G401 (cell line): ENCODE measurements at places on chromosomes 3 and 15. TPM values are rescaled to one million over a fixed set of nuclear protein-coding genes. Genes with fewer than 3 reads are reported as not detected.

PPP1R14D gene
- total RNA-seq: not detected in 2 replicates

ACTRT3 gene
- total RNA-seq: 2.7 and 3.8 TPM in 2 replicates

CPNE9 gene
- total RNA-seq: 0.80 and 3.9 TPM in 2 replicates

SEMA3G gene
- 0.10 and 0.98 TPM in 2 replicates for total RNA-seq

CHSY1 gene
- 9.5 and 11.0 TPM in 2 replicates for total RNA-seq

NR2F2 gene
- 2.3 and 3.6 TPM in 2 replicates for total RNA-seq

FEZF2 gene
- not detected in 2 replicates for total RNA-seq

ERC2 gene
- total RNA-seq: 1.4 and 3.8 TPM in 2 replicates

STAC gene
- not detected in 2 replicates for total RNA-seq

GRIP2 gene
- 1.1 and 1.4 TPM in 2 replicates for total RNA-seq

UROC1 gene
- total RNA-seq: not detected in 2 replicates
